Stimulated activated CD8-positive, alpha-beta memory T cell treated with anti-CD3 and anti-CD28 coated beads, Interleukin-7, amount 100 ng/mL, for 48 hours (primary cell): ENCODE measurements at places on chromosomes 3 and 15.

DNA sequence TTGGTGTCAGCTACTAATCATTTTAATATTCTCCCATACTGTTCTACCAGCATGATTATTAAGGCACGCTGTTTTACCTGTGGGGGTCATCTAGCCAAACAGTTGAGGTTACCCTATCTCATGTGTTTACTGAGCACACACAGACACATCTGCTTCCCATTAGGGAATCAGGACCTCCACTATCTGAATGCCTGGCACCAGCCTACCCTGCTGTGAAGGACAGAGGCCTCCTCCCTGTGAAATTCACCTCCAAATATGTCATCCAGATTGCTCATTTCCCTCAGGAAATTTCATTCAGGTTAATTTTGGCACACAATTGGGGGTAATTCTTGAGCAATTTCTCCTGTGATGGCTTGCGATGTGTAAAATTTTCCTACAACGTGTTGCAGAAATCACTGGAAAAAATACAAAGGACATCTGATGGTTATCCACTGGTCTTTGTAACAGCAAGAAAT is 155.6 kb upstream of the NR2E3 start:
- no peak for DNase-seq

GRCh38 chr3:178393146-178393545 is 143.1 kb upstream of the KCNMB2 start:
- no peak for DNase-seq

- DNase-seq = no peak
Observed at GRCh38 chr3:138082085-138082991, 33.1 kb downstream of the DZIP1L start.

GRCh38 chr3:14288833-14289451 is 110.3 kb downstream of the LSM3 start:
- DNase-seq = no peak

DNA sequence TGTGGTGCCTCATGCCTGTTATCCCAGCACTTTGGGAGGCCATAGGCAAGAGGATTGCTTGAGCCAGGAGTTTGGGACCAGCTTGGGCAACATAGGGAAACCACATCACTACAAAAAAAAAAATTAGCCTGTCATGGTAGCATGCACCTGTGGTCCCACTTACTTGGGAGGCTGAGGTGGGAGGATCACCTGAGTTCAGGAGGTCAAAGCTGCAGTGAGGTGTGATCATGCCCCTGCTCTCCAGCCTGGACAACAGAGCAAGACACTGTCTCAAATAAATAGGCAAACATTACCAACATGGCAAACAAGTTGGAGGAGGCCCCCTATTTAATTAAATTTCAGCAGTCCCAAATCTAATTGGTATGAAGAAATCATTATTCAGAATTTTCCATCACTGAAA is 143.6 kb downstream of the PGPEP1L start:
- DNase-seq = no peak

- DNase-seq = no peak
Observed at GRCh38 chr15:91950631-91951329, 97.3 kb downstream of the SLCO3A1 start.
